ENCODE measurements at places on chromosomes 2 and 18. TPM values are rescaled to one million over a fixed set of nuclear protein-coding genes. Genes with fewer than 3 reads are reported as not detected.

- DNase-seq = no peak
Measured at GRCh38 chr2:85095094-85095493, 38.1 kb upstream of the TCF7L1 start.

DNA sequence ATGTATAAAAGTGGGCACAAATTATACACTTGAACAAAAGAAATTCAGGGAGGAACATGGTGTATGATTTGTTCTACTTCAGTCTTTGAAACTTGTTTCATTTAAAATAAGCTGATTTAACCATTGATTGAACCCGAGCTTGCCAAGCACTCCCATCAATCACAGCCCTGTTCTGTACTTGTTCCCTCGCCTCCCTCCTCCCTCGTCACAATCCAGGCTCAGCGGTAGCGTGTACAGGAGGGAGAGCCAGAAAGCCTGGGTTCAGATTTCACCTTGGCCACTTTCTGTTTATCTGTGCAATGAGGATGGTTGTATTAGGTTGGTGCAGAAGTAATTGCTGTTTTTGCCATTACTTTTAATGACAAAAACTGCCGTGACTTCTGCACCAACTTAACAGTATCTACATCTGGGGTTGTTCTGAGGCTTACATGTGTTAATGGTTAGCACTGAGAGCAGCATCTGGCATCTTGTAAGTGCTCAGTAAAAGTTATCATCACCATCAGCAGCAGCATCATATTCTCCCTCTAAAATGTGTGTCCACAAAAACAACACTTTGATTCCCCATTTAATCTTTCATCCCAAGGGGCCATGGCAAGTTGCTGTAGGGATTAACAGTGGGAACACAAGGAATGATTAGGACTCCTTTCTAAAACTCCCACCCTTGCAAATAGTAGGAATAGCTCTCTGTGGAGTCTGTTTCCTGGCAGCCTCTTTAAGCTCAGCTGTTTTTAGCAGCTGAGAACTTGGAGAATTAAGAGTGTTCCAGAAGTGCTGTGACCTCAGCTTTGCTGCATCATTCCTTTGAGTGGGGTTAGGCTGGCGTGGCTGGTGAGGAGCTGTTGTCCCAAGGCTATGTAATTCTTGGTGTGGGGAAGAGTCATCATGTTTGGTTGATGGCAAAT is 4.7 kb downstream of the DPYSL5 start:
- no peak for DNase-seq

- no peak for DNase-seq
Measured at GRCh38 chr2:86360776-86361175, 23.4 kb upstream of the REEP1 start.

DNA sequence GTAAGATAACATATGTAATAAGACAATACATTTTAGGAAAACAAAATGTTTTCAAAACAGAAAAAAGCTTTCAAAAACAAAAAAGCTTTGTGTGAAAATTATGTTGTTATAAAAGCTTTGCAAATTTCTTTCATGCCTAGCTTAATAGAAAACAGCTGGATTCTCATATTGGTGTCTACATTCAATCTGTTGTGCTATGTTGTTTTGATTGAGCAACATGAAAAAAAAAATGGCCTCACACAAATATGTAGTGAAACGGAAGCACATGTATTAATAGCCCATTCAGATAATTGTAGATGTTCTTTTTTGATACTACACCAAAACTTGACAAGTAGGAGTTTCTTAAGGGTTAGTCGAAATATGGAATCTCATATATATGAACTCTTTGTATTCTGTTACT is 197.5 kb downstream of the ZEB2 start:
- DNase-seq = no peak

FABP1 gene
- total RNA-seq = not detected

SRD5A2 gene
- total RNA-seq = 0.05 TPM

- no peak for DNase-seq
Measured at GRCh38 chr2:133062931-133063665, 393.1 kb upstream of the LYPD1 start.

INPP5D gene
- total RNA-seq = 1.3 TPM

CACNB4 gene
- total RNA-seq = 0.20 TPM

FOSL2 gene
- 55.2 TPM for total RNA-seq

GRCh38 chr2:224657349-224657748 is 58.8 kb downstream of the CCDC195 start:
- no peak for DNase-seq

CDH2 gene
- 0.77 TPM for total RNA-seq

DNA sequence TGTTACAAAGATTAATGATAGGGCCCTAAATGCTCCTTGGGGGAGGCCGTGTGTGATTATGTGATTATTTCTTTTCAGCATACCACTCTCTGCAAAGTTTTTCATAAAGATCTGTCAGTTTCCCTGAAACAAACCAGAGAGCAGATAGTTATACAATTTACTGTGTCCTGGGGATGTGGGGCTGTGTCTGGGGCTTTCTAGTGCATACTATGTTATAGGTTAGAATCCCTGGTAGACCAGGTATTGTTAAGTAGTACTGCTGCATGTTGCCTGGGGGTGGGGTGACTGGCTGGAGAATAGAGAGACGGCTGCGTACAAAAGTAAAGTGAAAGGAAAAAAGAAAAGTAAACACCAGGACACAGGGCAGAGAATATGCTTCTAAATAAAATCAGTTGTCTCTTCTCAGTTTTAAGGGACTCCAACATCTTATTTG is 3.3 kb upstream of the CCBE1 start:
- no peak for DNase-seq

TCF7L1 gene
- total RNA-seq = not detected

DNA sequence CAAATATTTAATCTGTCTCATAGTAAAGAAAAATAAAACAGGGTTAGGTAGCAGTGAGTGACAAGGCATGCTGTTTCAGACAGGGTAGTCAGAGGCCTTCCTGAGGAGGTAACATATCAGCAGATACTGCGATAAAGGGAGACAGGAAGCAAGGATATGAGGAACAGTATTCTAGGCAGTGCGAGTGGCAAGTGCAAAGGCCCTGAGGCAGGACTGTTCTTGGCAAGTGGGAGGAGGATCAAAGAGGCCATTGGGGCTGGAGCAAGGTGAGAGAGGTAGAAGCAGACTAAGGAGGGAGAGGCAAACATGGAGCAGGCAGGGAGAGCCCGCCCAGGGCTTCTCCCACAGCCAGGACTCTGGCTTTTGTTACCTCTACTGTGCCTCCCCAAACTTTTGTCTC is 33.6 kb downstream of the GAD1 start:
- no peak for DNase-seq
